HuH-7.5 (cell line): ENCODE measurements at places on chromosomes 13 and 19.

DNA sequence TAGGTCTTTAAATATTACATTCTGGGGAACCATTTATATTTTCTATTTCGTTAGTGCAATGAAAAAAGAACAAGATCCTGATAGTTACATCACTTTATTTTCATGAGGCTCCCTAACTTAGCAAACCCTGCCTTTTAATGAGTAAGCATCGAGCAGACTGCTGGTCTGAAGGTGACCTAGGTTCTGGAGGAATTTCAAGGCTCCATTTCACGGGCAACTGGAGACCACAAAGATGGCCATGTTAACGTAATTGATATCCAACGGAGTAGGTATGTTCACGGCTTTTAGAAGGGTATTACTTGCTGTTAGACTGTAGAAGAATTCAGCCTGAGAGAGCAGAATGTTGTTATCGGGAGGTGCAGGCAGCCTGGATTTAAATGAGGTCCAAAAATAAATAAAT, 1597.6 kb downstream of the EFNB2 start:
- no peak for DNase-seq

- DNase-seq = no peak
These were observed 55.7 kb upstream of the PTPRS start for GRCh38 chr19:5396096-5396939.

GRCh38 chr19:45615795-45616703, 14.0 kb upstream of the GPR4 start:
- no peak for DNase-seq

DNA sequence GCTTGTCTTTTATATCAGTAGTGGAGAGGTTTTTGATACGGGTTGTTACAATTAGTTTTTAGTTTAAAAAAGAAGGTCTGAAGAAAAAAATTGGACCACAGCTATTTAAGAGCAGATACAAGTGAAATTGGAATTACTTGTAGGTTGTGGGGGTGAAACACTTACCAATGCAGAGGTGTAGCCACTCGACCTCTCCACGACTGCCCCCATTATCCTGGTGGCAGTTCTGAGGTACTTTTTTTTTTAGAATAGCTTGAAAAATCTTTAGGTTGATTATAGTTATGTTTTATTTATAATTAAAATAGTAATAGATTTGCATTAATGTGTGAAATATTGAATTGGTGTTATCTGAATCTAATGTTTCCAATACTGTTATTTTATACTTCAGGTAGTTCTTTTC, 60.7 kb downstream of the PAN3 start:
- no peak for DNase-seq

DNA sequence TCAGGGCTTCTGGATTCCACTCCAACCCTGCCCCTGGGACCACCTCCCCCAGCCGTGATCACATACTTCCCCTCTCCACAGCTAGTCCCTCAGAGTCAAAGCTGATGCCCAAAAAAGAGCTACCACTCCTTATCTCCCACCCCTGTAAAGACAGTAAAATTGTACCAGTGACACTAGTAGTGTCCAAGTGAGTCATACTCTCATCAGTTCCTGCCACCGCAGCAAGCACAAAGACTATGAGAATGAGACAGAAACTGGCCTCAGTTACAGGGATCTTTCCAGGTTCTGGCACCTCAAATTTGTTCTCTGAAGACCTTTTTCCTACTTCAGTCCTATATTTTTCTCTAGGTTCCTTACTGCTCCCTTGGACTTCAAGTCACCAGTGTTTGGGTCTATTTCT, 144.2 kb downstream of the SPRY2 start:
- DNase-seq = no peak

GRCh38 chr13:113855931-113856715, 7.8 kb downstream of the GAS6 start:
- DNase-seq = no peak

GRCh38 chr13:53788286-53788685, 759.7 kb downstream of the OLFM4 start:
- DNase-seq = no peak

GRCh38 chr13:28568286-28568685, 73.4 kb upstream of the FLT1 start:
- DNase-seq = no peak

- no peak for DNase-seq
These were observed 6.6 kb downstream of the SLITRK5 start for GRCh38 chr13:87677496-87678371.

- DNase-seq = no peak
These were observed 45.3 kb downstream of the RGCC start for GRCh38 chr13:41502673-41503072.

DNA sequence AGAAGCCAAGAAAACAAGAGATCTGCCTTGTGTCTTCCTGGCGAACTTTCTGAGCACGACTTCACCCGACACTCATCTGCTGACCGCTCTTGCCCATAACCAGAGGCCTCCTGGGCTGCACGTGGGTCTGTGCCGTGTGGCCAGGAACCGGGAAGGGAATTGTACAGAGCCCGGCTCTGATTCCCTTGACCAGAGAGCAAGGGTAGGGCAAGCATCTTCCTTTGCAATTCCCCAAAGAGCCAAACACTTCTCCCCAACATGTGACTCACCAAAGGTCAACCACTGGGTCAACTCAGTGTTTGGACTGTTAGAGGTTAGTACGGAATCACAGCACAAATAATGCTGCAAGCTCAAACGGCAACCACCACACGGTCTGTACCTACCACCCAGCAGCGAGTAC, 48.9 kb downstream of the KLF2 start:
- DNase-seq = peak; percentile 50

DNA sequence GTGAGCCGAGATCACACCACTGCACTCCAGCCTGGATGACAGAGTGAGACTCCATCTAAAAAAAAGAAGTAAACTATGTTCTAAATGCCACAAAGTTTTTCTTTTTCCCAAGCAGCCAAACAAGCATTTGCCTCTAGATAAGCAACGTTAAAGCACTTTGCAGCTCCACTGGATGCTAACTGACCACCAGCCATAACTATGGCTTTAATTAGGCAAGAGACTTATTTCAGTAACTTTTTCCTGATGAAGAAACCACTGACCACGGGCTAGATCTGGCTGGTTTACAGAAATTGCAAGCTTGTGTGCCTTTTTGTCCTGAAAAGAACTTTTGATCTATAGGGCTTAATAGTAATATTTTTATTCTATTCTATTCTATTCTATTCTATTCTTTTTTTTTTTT, 22.1 kb downstream of the CD70 start:
- DNase-seq = no peak

GRCh38 chr19:34134190-34135053, 37.9 kb upstream of the LSM14A start:
- DNase-seq = peak; percentile 84

DNA sequence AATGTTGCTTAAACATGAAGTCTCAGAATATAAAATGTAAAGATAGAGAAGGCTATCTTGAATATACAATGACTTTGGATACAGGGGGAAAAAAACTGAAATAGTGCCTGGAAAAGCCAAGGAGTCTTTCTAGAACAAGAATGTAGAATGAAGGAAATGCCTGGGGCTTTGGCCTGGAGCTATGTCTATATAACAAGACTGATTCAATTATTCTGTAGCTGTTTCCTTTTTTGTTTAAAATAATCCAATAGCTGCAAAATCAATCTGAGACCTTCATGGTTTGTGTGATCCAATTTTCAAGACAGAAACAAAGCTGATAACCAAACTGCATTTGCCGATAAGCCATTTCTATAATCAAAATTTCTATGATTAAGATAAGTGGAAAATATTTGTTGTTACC, 530.9 kb upstream of the NBEA start:
- DNase-seq = no peak

GRCh38 chr13:88979465-88980175, 1308.4 kb downstream of the SLITRK5 start:
- DNase-seq = no peak

DNA sequence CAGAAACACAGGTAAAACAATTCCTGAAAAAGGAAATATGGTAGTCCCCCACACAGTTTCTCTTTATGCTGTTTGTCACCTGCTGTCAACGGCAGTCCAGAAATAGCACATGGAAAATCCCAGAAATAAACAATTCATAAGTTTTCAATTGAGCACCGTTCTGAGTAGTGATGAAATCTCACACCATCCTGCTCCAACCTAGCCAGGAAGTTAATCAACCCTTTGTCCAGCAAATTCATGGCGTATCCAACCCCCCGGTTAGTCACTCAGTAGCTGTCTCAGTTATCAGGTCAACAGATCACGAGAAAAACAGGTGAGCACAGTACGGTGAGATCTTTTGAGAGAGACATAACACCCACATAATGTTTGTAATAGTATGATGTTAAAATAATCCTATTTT, 74.2 kb downstream of the TUBGCP3 start:
- no peak for DNase-seq

DNA sequence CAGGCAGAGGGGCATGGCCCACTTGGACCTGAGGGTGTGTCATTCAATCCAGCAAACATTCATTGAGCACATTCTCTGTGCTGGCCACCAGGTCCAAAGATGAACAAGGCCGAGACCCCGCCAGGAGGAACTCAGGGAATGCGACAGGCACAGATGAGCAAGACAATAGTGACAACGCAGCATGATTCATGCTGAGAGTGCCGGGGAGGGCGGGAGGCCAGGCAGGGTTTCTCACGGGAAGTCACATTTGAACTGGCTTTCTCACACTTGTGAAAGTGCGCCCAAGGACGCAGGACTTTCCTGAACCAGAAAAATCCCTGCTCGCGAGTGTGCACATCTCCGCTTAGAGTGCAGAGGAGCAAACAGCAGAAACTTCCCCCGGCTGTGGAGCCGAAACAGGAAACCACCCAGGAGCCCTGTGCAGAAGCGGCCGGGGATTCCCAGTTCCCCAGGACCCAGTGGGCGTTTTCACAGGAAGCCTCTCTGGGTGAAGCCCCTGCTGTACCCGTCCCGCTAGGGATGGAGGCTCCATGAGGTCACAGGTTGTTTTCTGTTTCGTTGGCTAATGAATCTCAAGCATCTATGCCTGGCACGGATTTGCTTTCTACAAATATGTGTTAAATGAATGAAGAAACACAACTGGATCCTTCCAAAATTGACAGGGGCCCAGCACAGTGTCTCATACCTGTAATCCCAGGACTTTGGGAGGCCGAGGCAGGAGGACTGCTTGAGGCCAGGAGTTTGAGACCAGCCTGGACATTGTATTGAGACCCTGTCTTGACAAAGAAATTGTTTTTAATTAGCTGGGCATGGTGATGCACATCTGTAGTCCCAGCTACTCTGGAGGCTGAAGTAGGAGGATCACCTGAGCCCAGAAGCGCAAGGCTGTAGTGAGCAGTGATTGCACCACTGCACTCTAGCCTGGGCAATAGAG, 68.4 kb upstream of the TM9SF2 start:
- peak; percentile 39 for DNase-seq

DNA sequence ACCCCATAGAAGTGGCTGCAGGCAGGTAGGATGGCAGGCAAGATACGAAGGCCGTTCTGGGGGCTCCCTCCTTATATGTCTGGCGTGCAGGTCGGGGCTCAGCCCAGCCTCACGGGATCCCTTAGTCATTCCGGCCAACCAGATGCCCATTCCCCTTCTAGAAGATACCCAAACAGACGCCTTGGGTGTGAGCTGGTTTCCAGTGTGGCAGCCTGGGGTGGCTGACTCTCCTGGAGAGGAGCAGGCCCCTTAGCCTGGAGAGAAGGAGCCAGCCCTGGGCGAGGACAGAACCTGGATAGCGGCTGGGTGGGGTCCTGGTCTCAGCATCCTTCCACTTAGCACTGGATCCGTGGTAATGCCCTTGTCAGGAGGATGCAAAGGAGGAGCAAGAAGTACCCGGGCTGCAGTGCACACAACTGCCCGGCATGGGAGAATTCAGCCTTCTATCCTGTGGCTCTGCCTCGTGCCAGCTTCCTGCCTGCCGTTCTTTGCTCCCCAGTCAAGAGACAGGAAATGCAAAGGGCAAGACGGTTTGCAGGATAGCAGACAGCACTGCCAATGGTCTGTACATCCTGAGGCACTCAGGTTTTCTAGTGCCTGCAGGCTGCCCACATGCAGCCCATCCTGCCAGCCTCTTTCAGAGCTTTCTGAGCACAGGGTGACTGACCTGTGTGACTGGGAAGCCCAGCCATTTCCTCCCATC, 56.7 kb upstream of the WASF3 start:
- no peak for DNase-seq

DNA sequence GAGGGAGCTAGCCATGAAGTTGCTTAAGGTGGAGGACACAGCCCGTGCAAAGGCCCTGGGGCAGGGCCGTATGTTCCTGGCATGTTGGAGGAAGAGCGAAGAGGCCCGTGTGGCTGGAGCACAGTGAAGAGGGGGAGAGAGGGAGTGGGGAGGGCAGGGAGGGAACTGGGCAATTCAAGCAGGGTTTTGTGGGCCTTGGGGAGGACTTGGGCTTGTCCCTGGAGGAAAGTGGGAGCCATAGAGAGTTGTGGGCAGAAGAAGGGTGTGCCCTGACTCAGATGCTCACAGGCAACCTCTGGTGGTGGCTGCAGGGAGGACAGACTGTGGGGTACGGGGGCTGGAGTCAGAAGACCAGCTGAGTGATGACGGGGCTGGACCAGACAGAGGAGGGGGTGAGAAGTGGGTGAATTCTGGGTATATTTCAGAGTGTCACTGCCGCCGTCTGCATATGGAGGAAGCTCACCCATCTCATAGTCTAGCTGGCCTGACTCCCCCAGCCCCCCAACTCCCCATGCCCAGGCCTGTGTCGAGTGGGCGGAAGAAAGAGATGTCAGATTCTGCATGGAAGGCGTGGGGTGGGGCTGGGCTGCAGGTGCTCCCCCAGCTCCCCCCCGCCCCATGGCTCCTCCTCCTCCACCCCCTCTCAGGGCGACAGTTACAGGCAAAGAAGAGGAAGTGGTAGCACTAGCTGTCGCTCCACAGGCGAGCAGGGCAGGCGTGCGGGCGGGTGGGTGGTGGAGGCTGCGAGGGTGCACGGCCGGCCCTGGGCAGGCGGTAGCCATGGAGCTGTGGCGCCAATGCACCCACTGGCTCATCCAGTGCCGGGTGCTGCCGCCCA, at the start of gene VAV1:
VAV1 (plus strand) TSS at position 681 of the 838 bp plus-strand sequence; CDS start at position 781, 100 bp downstream.
- no peak for DNase-seq

DNA sequence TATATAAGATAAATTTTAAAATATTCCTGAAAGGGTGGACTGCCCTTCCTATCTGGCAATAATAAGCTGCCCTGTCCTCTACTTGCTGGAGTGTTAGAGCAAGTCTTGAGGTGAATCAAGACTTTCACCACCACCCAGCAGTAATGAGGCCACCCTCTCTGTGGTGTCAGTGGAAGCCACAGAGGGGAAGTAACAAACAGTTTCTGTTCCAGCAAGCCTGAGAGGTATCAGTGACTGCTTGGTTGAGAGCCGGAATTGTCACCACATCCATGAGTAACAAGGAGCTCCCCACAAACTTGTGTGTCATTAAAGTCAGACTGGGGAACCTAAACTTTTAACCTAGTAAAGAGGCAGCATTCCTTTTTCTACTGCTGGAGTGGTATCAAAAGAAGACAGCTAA, 532.7 kb upstream of the SPRY2 start:
- no peak for DNase-seq

- DNase-seq = no peak
These were observed 21.1 kb downstream of the LSM14A start for GRCh38 chr19:34193439-34193838.

GRCh38 chr19:3613818-3614661, 7.4 kb upstream of the TBXA2R start:
- no peak for DNase-seq

GRCh38 chr19:41352609-41353465, 885 bp downstream of the TGFB1 start:
- DNase-seq = peak; percentile 85
